Uterine smooth muscle cell (primary cell): ENCODE measurements at places on chromosomes 13 and 19. TPM values are rescaled to one million over a fixed set of nuclear protein-coding genes. Genes with fewer than 3 reads are reported as not detected.

CILP2 gene
- 0.11 and 0.62 TPM in 2 replicates for total RNA-seq

SLITRK1 gene
- not detected in 2 replicates for total RNA-seq

PHF11 gene
- 13.6 and 19.3 TPM in 2 replicates for total RNA-seq

AMER2 gene
- under 0.01 TPM in 1 of 2 replicates, not detected in the other for total RNA-seq

IL17D gene
- total RNA-seq = 1.00 and 1.4 TPM in 2 replicates

GAPDHS gene
- not detected in 2 replicates for total RNA-seq

RETN gene
- not detected in 2 replicates for total RNA-seq

SYCN gene
- total RNA-seq = not detected in 2 replicates

ZNF432 gene
- total RNA-seq = 10.3 and 11.4 TPM in 2 replicates

ZNF175 gene
- total RNA-seq = 6.9 and 7.6 TPM in 2 replicates

TNFSF9 gene
- total RNA-seq = 0.11 TPM in 1 of 2 replicates, not detected in the other

KIR3DL2 gene
- not detected in 2 replicates for total RNA-seq

VSTM2B gene
- not detected in 2 replicates for total RNA-seq

APOE gene
- total RNA-seq = 1.4 and 9.6 TPM in 2 replicates

LGI4 gene
- under 0.01 and 0.25 TPM in 2 replicates for total RNA-seq

CYP4F2 gene
- total RNA-seq = not detected in 2 replicates

PSG7 gene
- total RNA-seq = not detected in 2 replicates

CYP2F1 gene
- not detected in 2 replicates for total RNA-seq

MISP gene
- 0.12 TPM in 1 of 2 replicates, not detected in the other for total RNA-seq

C1QTNF9 gene
- under 0.01 TPM in 1 of 2 replicates, not detected in the other for total RNA-seq

GALP gene
- not detected in 2 replicates for total RNA-seq

TYROBP gene
- total RNA-seq = not detected in 2 replicates

NEK5 gene
- 0.11 and 0.12 TPM in 2 replicates for total RNA-seq

CDC34 gene
- total RNA-seq = 50.6 and 72.7 TPM in 2 replicates

ERICH4 gene
- total RNA-seq = not detected in 2 replicates

FCHO1 gene
- 0.33 and 1.00 TPM in 2 replicates for total RNA-seq

FCAR gene
- not detected in 2 replicates for total RNA-seq

CTXN1 gene
- total RNA-seq = 1.1 and 2.6 TPM in 2 replicates

ARHGEF1 gene
- total RNA-seq = 37.4 and 51.1 TPM in 2 replicates

ZNF738 gene
- total RNA-seq = 5.6 and 6.1 TPM in 2 replicates

BCAM gene
- total RNA-seq = 6.6 and 14.1 TPM in 2 replicates

ELANE gene
- not detected in 2 replicates for total RNA-seq

FAM124A gene
- total RNA-seq = 1.5 and 2.2 TPM in 2 replicates

ZNF101 gene
- total RNA-seq = 5.5 and 8.0 TPM in 2 replicates

MCEMP1 gene
- not detected in 2 replicates for total RNA-seq

TNNT1 gene
- total RNA-seq = 4.1 and 4.5 TPM in 2 replicates

ZNF793 gene
- 0.89 and 1.4 TPM in 2 replicates for total RNA-seq

CEBPA gene
- total RNA-seq = 0.11 and 0.25 TPM in 2 replicates

LAIR1 gene
- not detected in 2 replicates for total RNA-seq

TINCR gene
- total RNA-seq = 0.12 and 0.22 TPM in 2 replicates

NPHS1 gene
- under 0.01 TPM in 1 of 2 replicates, not detected in the other for total RNA-seq

DHDH gene
- total RNA-seq = not detected in 2 replicates

PALM3 gene
- 0.55 and 0.87 TPM in 2 replicates for total RNA-seq

ZNF534 gene
- 0.25 TPM in 1 of 2 replicates, not detected in the other for total RNA-seq

MBD3L2 gene
- not detected in 2 replicates for total RNA-seq

CDX2 gene
- total RNA-seq = not detected in 2 replicates

GPATCH1 gene
- total RNA-seq = 7.1 and 7.7 TPM in 2 replicates

PODNL1 gene
- total RNA-seq = under 0.01 and 1.2 TPM in 2 replicates

TMPRSS9 gene
- not detected in 2 replicates for total RNA-seq

OVOL3 gene
- total RNA-seq = not detected in 2 replicates

PPM1N gene
- 2.3 and 2.7 TPM in 2 replicates for total RNA-seq

GPC6 gene
- 24.1 and 52.1 TPM in 2 replicates for total RNA-seq

KIR3DL1 gene
- not detected in 2 replicates for total RNA-seq

C19orf33 gene
- not detected in 2 replicates for total RNA-seq

SKA3 gene
- 9.7 and 10.1 TPM in 2 replicates for total RNA-seq

CEACAM16 gene
- not detected in 2 replicates for total RNA-seq

CPB2 gene
- not detected in 2 replicates for total RNA-seq
